ENCODE measurements at places on chromosomes 4 and X. TPM values are rescaled to one million over a fixed set of nuclear protein-coding genes. Genes with fewer than 3 reads are reported as not detected.

GRCh38 chr4:7418131-7418943, 16.4 kb downstream of the PSAPL1 start:
- DNase-seq = no peak

DNA sequence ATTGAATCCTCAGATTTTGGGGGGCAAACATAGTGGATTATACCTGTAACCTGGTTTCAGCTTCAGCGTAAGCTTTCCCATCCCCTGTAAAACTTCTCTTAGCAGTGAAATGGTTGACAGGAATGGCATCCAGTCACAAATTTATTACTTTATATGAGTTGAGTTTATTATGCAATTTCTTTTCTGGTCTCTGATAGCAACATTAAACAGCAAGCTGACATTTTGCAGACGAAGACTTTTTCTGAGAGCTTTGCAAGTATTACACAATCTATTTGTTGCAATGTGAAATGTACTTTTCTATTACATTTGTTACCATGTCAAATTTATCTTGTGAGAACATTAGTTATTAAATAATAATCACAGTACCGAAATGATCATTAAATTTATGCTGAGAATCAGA, 60.6 kb downstream of the GSPT2 start:
- DNase-seq = no peak

DNA sequence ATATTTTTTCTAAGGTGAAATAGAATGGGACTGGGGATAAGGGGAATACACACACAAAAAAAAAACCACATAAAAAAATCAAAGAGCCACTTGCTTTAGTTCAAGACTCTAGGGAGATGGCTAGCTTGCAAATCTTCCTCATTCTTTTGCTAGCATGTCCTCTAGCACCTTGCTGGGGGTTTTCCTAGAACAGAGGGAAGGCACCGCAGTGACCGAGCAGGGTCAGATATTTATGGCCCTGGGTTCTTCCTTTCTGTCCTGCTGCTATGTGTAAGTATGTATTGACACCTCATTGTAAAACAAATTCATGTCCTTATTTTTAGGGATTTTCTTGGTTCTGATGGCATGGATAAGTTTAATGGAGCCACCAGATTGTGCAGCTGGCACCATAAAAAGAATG, 81.2 kb downstream of the SHISA3 start:
- DNase-seq = no peak

- no peak for DNase-seq
Observed at GRCh38 chr4:59068722-59069418, 1958.7 kb upstream of the IGFBP7 start.

GRCh38 chrX:55026143-55026542, 4.6 kb downstream of the ALAS2 start:
- DNase-seq = no peak

- no peak for DNase-seq
Observed at GRCh38 chrX:130030826-130031225, 48.4 kb downstream of the BCORL1 start.

- no peak for DNase-seq
Observed at GRCh38 chrX:63755892-63756291, 29.1 kb downstream of the ARHGEF9 start.

- DNase-seq = no peak
Observed at GRCh38 chr4:145340071-145340675, 141.5 kb upstream of the SMAD1 start.

DNA sequence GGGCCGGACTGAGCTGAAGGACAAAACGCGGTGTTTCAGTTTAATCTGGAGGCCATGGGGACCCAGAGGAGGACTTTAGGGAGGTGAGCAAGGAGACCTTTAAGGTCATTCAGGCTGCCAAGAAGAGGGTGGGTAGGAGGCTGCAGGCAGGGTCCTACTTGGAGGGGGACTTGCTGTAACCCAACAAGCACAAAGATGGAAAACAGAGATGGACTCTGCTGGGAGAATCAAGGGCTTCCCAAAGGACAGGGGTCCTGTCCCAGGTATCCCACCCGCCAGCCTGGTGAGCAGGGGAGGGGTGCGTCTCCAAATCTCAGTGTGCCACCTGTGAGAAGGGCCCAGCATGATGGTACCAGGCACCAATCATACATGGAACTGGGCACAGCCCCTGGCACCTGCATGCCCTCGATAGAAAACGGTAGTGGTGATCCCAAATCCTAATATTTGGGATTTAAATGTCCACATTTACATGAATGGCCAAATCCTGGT, 3.9 kb upstream of the HAUS3 start:
- DNase-seq = no peak

GRCh38 chrX:82224961-82225360, 1023.1 kb downstream of the SH3BGRL start:
- DNase-seq = no peak

- DNase-seq = peak; percentile 69
Observed at GRCh38 chr4:1604706-1605205, 79.4 kb downstream of the FAM53A start.

DNA sequence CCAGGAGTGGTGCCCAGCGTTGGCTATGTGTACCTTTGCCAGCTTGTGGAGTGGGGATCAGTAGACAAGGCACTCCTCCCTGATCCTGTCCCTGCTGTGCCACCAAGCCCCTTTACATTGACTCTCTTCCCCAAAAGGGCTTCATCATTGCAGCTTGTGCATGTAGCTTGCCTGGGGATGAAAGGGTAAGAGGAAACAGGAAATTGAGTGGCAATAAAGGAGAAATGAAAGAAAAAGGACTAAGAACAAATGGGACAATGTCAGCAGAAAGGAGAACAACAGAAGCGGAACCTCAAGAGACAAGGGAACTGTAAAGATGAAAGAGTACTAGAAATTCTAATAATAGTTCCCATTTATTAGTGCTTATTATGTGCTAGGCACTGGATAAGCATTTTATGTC, 8.7 kb upstream of the IL13RA1 start:
- DNase-seq = no peak

DNA sequence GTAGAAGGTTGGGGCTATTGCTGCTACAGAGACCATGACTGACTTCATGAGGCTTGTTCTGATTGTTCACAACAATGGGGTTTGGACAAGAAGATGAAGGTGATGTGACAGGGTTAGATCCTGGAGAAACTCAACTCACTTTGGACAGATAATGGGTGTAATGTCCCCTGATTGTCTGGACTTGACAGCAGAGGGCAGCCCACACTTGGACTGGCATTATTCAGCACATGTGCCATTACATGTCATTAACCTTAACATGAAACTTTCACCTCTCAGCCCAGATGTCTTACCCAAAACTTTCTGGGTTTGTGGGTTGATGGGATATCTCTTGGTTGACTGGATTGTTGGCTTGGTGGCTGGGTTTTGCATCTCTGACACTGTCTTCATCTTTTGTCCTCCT, 101.5 kb downstream of the MXRA5 start:
- no peak for DNase-seq

GRCh38 chr4:153570228-153570973, 104.2 kb downstream of the TMEM131L start:
- no peak for DNase-seq

DNA sequence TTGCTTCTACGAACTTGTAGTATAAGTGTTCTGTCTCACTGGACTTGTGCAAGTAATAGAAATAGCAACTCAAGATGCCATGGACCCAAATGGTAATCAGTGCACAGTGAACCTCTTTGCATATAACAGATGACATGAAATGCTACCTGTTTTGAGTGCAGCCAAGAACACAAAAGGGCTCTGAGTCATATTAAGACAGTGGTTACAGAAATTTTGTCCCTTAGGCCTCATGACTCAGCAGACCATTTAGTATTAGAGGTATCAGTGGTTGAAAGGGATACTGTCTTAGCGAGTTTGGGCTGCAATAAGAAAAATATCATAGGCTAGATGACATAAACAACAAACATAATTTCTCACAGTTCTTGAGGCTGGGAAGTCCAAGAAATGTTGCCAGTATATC, 502.9 kb upstream of the PCDH10 start:
- no peak for DNase-seq

DNA sequence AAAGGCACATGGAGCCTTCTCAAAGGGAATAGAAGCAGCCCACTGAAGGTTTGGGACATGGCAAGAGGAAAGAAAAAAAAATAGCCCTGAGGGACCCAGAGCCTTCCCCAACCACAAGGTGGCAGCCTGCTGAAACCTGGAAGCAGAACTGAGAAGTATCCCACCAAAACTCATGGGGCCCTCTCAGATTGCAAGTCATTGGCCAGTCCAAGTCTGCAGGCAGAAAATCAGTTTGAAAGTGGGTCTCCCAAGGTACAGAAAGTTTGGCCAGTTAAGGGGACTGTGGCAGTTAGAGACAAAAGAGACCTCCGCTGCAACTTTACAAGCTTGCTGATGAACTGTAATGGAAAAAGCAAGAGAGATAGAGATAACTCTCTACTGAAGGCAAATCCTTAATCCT, 155.8 kb downstream of the ANTXR2 start:
- DNase-seq = no peak

- no peak for DNase-seq
Observed at GRCh38 chr4:22668301-22668700, 24.4 kb upstream of the GBA3 start.

DNA sequence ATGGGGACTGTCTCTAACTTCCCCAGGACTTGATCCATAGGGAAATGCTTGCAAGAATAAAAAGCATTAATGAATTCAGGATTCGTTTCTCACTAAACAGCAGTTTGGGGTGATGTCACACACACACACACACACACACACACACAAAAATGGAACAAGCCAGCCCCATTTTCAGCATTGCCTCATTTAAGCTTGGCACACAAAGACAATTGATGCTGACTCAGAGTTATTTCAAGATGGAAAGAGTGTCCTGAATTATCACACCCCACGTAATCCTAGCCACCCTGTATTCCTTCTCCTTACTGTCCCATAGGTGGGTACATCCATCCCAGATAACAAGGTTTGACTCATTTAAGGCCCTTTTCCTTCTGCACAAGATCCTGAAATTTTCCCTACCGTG, 345.1 kb upstream of the HS3ST1 start:
- no peak for DNase-seq

DNA sequence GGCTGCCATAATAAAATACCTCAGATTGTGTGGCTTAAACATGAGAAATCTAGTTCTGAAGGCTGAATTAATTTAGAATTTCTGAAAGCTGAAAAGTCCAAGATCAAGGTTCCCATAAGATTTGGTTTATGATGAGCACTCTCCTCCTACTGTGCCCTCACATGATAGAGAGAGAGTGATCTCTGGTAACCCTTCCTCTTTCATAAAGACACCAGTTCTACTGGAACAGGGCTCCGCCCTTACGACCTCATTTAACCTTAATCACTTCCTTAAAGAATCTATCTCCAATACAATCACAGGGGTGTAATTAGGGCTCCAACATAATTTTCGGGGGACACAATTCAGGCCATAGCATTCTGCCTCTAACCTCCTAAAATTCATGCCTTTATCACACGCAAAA, 194.0 kb upstream of the MAB21L2 start:
- DNase-seq = no peak

DNA sequence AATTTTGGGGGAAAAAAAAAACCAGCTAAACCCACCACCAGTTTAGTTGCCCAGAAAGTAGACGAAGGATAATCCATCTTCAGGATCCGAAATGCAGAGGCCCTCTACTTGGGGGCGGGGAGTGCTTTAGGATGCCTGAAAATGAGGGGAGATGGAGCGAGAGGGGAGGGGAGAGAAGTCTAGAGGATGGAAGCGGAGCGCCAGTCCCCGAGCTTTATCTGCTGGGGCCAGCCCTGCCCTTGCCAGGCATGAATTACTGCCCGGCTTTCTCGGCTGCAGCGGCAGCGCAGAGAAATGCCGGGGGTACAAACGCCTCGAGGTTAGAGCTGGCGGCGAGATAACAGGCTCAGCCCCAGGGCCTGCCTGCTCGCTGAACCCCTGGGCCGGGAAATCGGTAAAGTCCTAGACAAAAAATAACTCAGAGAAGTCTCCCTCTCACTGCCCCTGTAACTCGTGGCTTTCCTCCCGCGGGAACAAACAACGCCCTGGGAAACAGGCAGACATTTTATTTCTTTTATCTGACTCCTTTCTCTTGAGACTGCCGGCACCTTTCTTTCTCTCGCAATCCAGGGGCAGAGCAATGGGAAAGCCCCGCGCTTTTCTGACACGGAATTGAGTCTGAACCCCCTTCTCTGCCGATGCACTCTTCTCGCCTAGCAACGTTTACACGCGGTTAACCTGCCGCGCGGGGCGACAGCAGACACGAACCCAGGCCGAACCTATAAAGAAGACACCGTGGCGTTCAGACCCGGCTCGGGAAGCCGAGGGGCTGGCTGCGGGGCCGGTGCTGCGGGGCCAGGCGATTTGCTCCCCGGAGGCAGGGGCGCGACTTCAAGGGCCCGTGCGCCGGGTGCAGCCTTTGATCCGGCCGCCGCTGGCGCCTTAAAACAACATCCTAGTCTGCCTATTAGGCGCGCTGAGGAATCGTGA, 3.1 kb upstream of the MSX1 start:
- peak; percentile 46 for DNase-seq

GRCh38 chr4:69025191-69025998, 70.9 kb upstream of the UGT2B7 start:
- peak; percentile 27 for DNase-seq

DNA sequence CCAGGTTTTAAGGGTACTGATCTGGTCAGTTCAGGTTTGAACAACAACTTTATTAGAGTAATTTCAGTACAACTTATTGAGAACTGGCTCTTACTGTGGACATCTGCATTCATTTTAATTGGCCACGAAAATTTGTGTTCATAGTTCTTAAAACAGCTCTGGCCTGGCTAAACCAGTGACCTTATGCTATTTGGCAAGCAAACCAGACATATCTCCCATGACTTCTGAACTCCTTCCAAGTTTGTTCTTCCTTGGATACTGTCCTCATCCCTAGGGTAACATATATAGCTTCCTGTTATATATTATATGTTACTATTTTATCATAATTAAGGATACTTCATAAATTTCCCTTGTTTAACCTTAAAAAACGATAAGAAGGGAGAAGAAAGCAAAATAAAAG, 841.9 kb downstream of the TRAM1L1 start:
- DNase-seq = no peak

DNA sequence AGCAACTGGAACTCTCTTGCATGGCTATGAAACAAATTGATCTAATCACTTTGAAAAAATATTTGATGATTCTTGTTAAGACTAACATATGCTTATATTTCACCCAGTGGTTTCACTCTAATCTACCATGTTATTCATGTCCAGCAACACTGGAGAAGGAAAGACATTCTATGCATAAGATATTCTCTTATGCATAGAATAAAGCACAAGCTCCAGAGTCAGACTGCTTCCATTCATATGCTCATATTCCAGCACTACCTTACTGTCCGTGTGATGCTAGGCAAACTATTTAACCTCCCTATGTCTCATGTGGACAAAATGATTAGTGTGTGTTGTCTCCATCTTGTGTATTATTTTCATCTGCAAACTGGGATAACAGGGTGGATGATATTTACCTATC, 124.1 kb downstream of the RNF150 start:
- no peak for DNase-seq

GNRHR gene
- not detected for total RNA-seq

SPANXA1 gene
- total RNA-seq = not detected

RNF150 gene
- 34.2 TPM for total RNA-seq

TTC29 gene
- 0.28 TPM for total RNA-seq

EIF1AX gene
- 104 TPM for total RNA-seq

CCNA2 gene
- total RNA-seq = 1.4 TPM

TMEM150C gene
- total RNA-seq = 7.7 TPM

TBC1D9 gene
- 38.6 TPM for total RNA-seq

VSIG4 gene
- total RNA-seq = 80.0 TPM

RIPPLY1 gene
- total RNA-seq = 0.50 TPM

SPACA5 gene
- not detected for total RNA-seq

CYTL1 gene
- total RNA-seq = 1.7 TPM

RPGR gene
- total RNA-seq = 23.0 TPM

All from kidney (tissue), 22 donors.